Activated T-helper 2 cell treated with anti-CD3 and anti-CD28 coated beads, Interferon-gamma antibody, Interleukin-2, Interleukin-4, amounts not matched to agents 10 μg/mL and 5 μg/mL and 100 μg/mL, durations not matched to agents 14 hours and 24 hours and 36 hours (primary cell): ENCODE measurements at places on chromosomes 7 and 10. TPM values are rescaled to one million over a fixed set of nuclear protein-coding genes. Genes with fewer than 3 reads are reported as not detected.

GRCh38 chr7:66837007-66837406 lies 84.0 kb upstream of the TMEM248 start:
- no peak overlapping the region for H3K4me3 ChIP-seq
- no peak for DNase-seq
- H3K4me1 ChIP-seq, result no peaks in the 10 kb centered on the region
- H3K36me3 ChIP-seq, result no peaks in the 10 kb centered on the region
- H3K27me3 ChIP-seq, result no peaks in the 10 kb centered on the region

The GRM3 gene
- total RNA-seq, result not detected in 2 replicates

DNA sequence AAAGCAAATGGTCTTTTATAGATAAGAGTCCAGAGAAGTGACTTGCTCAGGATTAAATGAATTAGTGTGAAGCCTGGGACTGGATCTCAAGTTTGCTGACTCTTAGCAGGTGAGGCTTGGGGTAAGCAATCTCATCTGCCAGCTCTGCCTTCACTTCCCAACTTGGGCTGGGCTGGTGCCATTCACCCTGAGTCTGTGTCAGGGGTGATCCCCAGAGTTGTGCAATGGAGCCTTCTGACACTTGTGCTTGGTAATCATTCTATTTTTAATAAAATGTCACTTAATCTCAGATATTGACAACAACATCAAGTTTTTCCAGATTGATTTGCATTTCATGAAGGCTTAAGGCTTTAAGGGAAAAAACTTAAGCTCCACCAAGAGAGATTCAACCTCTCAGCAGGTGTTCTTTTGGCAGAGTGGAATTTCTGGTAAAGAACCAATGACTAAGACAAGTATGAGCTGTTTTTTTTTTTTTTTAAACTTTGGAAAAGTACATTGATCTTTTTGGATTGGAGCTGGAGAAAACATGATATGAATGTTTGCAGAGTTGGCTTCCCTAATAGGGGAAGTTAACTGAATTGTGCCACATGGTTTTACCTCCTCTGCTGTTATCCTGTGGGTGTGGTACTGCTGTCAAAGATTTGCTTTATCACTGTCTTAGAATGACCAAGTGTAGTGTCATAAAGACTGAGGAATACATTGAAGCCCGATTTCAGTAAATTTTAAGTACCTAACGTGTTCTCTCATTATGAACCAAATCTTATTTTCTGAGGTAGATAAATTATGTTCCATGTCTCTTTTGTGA lies 48.6 kb upstream of the GPR37 start:
- H3K36me3 ChIP-seq, result no peaks in the 10 kb centered on the region
- peaks cover 9% of the 10 kb centered on the region for H3K27me3 ChIP-seq
- no peak overlapping the region for H3K27ac ChIP-seq
- H3K4me1 ChIP-seq, result no peaks in the 10 kb centered on the region
- DNase-seq, result no peak

GRCh38 chr7:118087126-118087525 lies 96.8 kb upstream of the LSM8 start:
- H3K36me3 ChIP-seq, result no peaks in the 10 kb centered on the region
- no peak overlapping the region for H3K27ac ChIP-seq
- no peak for DNase-seq
- no peaks in the 10 kb centered on the region for H3K27me3 ChIP-seq
- no peak overlapping the region for H3K4me3 ChIP-seq

The ZNF800 gene
- 40.2 and 40.8 TPM in 2 replicates for total RNA-seq

- no peaks in the 10 kb centered on the region for H3K4me1 ChIP-seq
Measured at GRCh38 chr10:96448558-96448957, 65.2 kb downstream of the TLL2 start.

GRCh38 chr7:12800486-12800885 lies 113.1 kb downstream of the ARL4A start:
- H3K27me3 ChIP-seq, result peaks cover 3% of the 10 kb centered on the region
- no peaks in the 10 kb centered on the region for H3K36me3 ChIP-seq
- no peak for DNase-seq
- no peak overlapping the region for H3K27ac ChIP-seq
- H3K4me1 ChIP-seq, result peaks cover 20% of the 10 kb centered on the region
- H3K4me3 ChIP-seq, result no peak overlapping the region

The ATP6V1F gene
- 123 and 132 TPM in 2 replicates for total RNA-seq

The IFIT2 gene
- 0.57 and 0.82 TPM in 2 replicates for total RNA-seq

DNA sequence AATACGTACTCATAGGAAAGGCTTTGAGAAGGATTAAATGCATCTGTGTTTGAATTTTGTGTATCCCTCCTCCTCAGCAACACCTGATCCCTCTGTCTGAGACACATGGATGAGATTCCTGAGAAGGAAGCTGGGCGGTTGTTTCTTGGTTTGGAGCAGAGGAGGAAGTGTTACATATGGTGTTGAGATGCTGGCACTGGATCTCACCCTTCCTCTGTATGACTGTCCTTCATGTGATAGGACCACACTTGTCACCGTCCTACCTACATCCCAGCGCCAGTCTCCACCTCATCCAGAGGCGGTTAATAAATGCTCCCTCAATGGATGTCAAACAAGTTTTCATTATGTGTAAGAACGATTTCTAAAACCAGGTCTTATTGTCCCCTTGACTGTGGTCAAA lies 49.4 kb upstream of the KLF6 start:
- H3K4me3 ChIP-seq, result no peak overlapping the region
- H3K36me3 ChIP-seq, result no peaks in the 10 kb centered on the region
- no peak overlapping the region for H3K27ac ChIP-seq
- no peak for DNase-seq
- peaks cover 60% of the 10 kb centered on the region for H3K4me1 ChIP-seq
- H3K27me3 ChIP-seq, result no peaks in the 10 kb centered on the region

DNA sequence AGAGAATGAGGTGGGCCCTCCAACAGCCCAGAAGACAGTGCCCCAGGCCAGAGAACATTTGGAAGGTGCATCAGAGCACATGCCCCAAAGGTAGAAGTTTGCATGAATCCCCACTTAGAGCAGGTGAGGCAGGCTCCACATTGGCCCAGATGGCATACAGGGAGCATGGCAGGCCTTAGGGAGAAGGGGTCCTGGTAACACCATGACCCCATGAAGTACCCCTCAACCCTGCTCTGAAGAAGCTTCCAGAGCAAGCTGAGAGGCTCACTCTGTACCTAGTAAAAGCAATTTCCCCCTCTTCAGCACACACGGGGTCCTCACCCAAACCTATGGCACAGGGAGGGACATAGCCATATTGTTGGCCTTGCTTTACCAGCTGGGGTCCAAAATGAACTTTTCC lies 162.6 kb downstream of the BUB3 start:
- no peak for DNase-seq
- peaks cover 5% of the 10 kb centered on the region for H3K4me1 ChIP-seq
- H3K27ac ChIP-seq, result no peak overlapping the region
- H3K27me3 ChIP-seq, result peaks cover 2% of the 10 kb centered on the region

The C7orf33 gene
- not detected in 2 replicates for total RNA-seq

- H3K36me3 ChIP-seq, result no peaks in the 10 kb centered on the region
- no peak overlapping the region for H3K4me3 ChIP-seq
- no peak for DNase-seq
- H3K27ac ChIP-seq, result no peak overlapping the region
- H3K4me1 ChIP-seq, result no peaks in the 10 kb centered on the region
Measured at GRCh38 chr7:18768256-18768655, 272.7 kb downstream of the HDAC9 start.

- H3K27ac ChIP-seq, result no peak overlapping the region
- no peaks in the 10 kb centered on the region for H3K4me1 ChIP-seq
- H3K4me3 ChIP-seq, result no peak overlapping the region
- H3K36me3 ChIP-seq, result no peaks in the 10 kb centered on the region
- no peak for DNase-seq
- peaks cover 4% of the 10 kb centered on the region for H3K27me3 ChIP-seq
Measured at GRCh38 chr10:13871776-13872175, 285.0 kb downstream of the PRPF18 start.

DNA sequence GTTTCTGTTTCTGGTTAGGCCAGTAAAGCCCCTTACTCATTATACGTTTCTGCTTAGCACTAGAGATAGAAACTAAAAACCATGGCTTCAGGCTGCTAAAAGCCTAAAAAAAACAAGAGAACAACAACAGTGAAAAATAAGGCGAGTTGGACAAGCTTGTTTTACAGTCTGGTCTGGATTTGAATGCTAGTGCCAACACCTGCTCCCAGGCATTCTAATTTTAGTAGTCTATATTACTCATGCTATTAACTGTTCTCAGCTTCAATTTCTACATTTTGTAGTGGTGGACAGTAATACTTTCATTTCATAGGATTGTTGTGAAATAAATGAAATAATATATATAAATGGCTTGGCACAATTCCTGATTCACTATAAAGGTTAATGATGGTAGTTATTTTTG lies 108.5 kb downstream of the HBP1 start:
- H3K27ac ChIP-seq, result no peak overlapping the region
- H3K27me3 ChIP-seq, result no peaks in the 10 kb centered on the region
- peaks cover 8% of the 10 kb centered on the region for H3K36me3 ChIP-seq
- H3K4me3 ChIP-seq, result no peak overlapping the region
- H3K4me1 ChIP-seq, result peaks cover 5% of the 10 kb centered on the region
- DNase-seq, result no peak

The ADCYAP1R1 gene
- total RNA-seq, result not detected in 2 replicates

The HOXA6 gene
- total RNA-seq, result not detected in 2 replicates

- no peak overlapping the region for H3K27ac ChIP-seq
- H3K36me3 ChIP-seq, result no peaks in the 10 kb centered on the region
- DNase-seq, result no peak
- no peak overlapping the region for H3K4me3 ChIP-seq
- peaks cover 8% of the 10 kb centered on the region for H3K27me3 ChIP-seq
Measured at GRCh38 chr7:25244254-25245033, 16.2 kb upstream of the NPVF start.

- H3K4me3 ChIP-seq, result no peak overlapping the region
- H3K36me3 ChIP-seq, result no peaks in the 10 kb centered on the region
- H3K27ac ChIP-seq, result no peak overlapping the region
- no peaks in the 10 kb centered on the region for H3K4me1 ChIP-seq
- H3K27me3 ChIP-seq, result no peaks in the 10 kb centered on the region
Measured at GRCh38 chr7:80721883-80722615, 83.6 kb downstream of the CD36 start.

The CFAP70 gene
- 0.41 and 0.43 TPM in 2 replicates for total RNA-seq

GRCh38 chr7:44390701-44391100 lies 65.3 kb upstream of the CAMK2B start:
- no peak overlapping the region for H3K4me3 ChIP-seq
- DNase-seq, result no peak
- no peak overlapping the region for H3K27ac ChIP-seq
- no peaks in the 10 kb centered on the region for H3K27me3 ChIP-seq

The FAM171A1 gene
- total RNA-seq, result 2.9 and 3.6 TPM in 2 replicates

GRCh38 chr7:87330942-87331341 lies 14.5 kb upstream of the CROT start:
- DNase-seq, result no peak
- H3K4me1 ChIP-seq, result peaks cover 2% of the 10 kb centered on the region
- no peak overlapping the region for H3K27ac ChIP-seq
- peaks cover 55% of the 10 kb centered on the region for H3K36me3 ChIP-seq

DNA sequence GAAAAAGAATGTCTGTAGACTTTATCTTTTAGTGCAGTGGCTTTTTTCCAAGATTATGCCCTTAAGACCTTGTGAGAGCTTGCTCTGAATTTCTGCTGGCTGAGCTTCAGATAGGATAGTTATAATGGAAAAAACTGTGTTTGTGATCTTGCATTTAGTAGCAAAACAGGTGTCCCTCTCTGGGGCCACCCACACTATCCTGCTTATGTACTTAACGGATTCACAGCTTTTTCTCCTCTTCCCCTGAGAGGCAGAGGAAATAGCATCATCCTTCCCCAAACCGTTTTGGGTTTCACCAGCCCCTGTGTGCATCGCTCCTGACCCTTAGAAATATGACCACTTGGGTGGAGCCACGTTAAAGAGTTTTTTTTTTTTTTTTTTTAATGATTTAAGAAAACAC lies 101.2 kb downstream of the RAB18 start:
- no peak overlapping the region for H3K27ac ChIP-seq
- no peaks in the 10 kb centered on the region for H3K27me3 ChIP-seq
- H3K36me3 ChIP-seq, result no peaks in the 10 kb centered on the region
- no peak for DNase-seq
- no peaks in the 10 kb centered on the region for H3K4me1 ChIP-seq

- no peaks in the 10 kb centered on the region for H3K36me3 ChIP-seq
- peaks cover 12% of the 10 kb centered on the region for H3K27me3 ChIP-seq
- H3K4me3 ChIP-seq, result no peak overlapping the region
- DNase-seq, result no peak
Measured at GRCh38 chr10:24790599-24790998, 66.9 kb upstream of the ARHGAP21 start.

- no peaks in the 10 kb centered on the region for H3K4me1 ChIP-seq
- DNase-seq, result no peak
- no peak overlapping the region for H3K27ac ChIP-seq
- no peak overlapping the region for H3K4me3 ChIP-seq
- peaks cover 3% of the 10 kb centered on the region for H3K27me3 ChIP-seq
Measured at GRCh38 chr7:24157666-24158065, 126.3 kb upstream of the NPY start.

DNA sequence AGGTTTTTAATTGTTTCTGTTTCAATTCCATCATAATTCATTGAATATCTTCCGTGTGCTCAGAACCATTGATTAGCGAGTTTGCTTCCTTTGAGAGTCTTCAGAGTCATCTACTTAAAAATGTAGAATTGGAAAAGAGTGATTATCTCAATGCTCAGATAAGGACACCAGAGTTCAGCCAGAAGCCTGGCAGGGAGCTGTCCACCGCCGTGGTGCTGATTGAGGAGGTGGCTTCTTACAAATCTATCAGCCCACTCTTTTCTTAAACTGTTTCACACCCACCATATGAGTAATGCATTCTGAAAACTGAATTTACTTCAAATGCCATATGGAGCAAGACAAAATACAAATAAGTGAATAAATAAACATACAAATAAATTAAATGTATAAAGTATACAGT lies 79.3 kb downstream of the INSYN2A start:
- H3K4me1 ChIP-seq, result no peaks in the 10 kb centered on the region
- DNase-seq, result peak; percentile 11
- no peak overlapping the region for H3K27ac ChIP-seq

- no peak overlapping the region for H3K27ac ChIP-seq
- H3K27me3 ChIP-seq, result no peaks in the 10 kb centered on the region
- no peak for DNase-seq
Measured at GRCh38 chr7:27560706-27561235, 101.9 kb downstream of the HIBADH start.

The GJD4 gene
- not detected in 2 replicates for total RNA-seq

DNA sequence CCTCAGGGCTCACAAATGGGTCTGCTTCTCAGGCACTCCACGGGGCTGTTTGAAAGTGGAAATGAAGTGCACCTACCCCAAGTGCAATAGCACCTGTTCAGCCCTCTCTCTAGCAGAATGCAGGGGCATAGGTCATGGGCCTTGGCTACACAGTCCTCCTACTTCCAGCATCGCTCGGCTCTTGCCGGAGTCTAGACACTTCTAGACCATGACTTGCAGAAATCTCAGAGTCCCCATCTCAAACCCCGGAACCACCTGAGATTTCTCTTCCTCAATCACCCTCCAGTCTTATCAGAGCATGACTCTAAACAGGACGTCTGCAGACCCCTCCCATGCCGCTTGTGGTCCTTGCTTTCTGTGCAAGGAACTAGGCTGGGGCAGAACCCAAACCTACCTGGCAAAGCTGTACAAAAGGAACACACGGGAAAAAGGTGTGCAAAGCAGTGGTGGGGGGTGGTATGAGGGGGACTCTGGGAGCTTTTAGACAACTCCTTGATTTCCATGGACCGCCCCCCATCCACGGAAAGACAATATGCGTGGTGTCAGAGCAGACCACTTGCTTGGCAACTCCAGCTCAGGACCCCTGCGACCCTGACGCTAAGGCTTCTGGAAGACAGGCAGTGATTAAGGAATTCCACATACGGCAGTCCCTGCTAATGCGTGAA lies 13.8 kb downstream of the TMEM273 start:
- H3K4me3 ChIP-seq, result no peak overlapping the region
- H3K27ac ChIP-seq, result peak overlapping the region; percentile 71
- no peak for DNase-seq
- H3K36me3 ChIP-seq, result peaks cover 29% of the 10 kb centered on the region
- peaks cover 62% of the 10 kb centered on the region for H3K4me1 ChIP-seq
